ENCODE measurements at places on chromosomes 7 and 10.
A peak's percentile ranks its signal among the peaks of the same experiment; 100 is the strongest.

- no peak for DNase-seq
These were observed 73.9 kb upstream of the TNRC18 start for GRCh38 chr7:5497295-5498103.

DNA sequence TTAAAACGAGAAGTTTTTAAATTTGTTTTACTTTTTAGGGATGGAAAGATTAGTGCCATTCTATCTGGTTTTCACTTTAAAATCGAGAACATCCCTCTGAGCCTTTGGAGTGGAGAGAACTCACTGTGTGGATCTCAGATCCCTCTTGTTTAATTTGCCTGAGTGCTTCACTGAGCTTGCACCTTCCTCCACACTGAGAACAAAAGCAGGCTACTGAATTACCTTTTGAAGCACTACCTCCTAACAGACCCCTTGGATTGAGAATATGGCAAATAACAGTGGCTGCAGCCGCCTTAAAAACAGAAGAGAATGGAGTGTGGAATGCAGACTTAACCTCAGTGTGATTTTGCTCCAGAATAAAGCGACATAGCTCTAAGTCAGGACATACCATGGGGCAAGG, 204.7 kb downstream of the CNTNAP2 start:
- DNase-seq: no peak

- DNase-seq: no peak
These were observed 119.9 kb upstream of the DKK1 start for GRCh38 chr10:52194191-52194590.

DNA sequence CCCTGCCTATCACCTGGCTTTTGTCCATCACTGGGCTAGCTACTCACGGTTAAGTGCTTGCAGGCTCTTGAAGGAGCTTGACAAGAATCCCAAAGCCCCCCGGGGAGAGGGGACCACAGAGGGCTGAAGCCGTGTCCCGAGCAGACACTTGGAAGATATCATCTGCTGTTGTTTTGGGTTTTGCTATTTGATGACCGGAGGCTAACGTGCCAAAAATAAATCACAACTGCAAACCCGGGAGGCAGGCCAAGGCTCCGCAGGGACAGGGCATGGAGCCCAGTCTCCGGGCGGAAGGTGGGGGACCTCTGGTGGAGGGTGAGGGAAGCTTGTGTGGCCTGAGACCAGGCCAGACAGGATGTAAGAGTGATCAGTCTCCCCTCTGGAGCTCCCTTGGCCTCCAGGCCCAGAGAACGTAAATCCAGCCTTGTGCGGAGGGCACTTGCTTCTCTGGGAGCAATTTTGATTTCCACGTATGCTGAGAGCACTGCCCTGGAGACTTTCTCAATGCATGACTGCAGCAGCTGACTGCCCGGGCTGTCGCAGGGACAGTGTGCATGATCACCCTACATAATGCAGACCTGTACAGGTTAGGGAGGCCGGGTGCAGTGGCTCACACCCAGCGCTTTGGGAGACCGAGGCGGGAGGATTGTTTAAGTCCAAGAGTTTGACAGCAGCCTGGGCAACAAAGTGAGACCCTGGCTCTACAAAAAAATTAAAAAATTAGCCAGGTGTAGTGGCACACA, at the start of gene PHKG1:
TSS of gene PHKG1 (minus strand) at position 164 of the 743 bp plus-strand sequence. CDS start 4,011 bp downstream, outside the sequence.
- peak; percentile 82 for DNase-seq

- DNase-seq: no peak
These were observed 2.8 kb downstream of the SPRN start for GRCh38 chr10:133421336-133422222.

DNA sequence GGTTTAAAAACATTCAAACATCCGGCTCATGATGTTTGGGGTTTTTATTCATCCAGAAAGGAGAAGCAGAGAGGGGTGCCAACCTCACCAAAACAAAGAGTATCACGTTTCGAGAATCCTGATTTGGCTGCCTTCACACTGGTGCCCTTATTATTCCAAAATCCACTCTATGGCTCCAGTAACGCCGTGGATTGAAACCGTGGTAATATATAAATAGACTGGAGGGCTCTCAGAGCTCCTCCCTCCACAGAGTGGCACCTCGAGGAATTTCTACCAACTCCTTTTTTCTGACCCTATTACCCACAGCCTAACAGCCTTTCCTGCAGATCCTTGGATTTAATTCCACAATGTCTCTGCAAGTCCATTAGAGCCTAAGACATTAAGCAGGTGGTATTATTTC, 353.6 kb downstream of the CRPPA start:
- no peak for DNase-seq

DNA sequence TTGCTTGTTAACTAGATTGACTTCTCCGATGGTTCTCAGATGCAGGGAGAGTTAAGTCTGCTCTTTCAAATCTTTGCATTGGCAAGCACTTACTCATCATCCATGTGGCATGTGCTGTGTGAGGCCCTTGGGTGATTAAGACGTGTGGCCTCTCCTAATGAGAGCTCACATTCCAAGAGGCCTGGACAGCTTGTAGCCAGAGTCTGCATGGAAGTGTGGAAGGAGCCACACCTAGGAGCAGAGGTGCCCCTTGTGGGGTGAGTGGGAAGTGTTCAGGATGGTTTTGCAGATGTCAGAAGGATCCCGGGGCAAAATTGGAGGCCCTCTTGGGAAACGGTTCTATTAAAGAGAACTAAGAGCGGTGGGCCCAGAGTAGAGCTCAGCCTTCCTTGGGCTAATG, 225.9 kb downstream of the PAXIP1 start:
- peak; percentile 11 for DNase-seq

DNA sequence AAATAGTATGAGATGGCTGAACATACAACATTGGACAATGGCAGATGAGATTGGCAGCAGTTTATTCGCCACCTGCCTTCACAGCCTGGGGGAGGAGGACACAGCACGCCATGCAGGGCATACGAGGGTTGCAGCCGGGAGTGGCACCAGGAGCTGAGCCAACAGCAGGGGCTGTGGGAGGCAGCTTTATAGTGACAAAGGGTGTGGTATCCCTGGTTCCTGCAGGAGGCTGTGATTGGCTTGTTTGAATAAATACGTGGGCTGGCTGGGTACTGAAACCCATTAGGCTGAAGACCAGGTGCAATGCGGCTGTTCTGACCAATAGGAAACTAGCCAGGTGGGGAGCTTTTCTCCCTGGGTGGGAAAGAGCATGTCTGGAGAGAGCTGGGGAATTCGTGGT, 68.9 kb upstream of the LEP start:
- DNase-seq: no peak

- DNase-seq: peak; percentile 14
These were observed 147.2 kb upstream of the FAM171A1 start for GRCh38 chr10:15518250-15518649.

- DNase-seq: no peak
These were observed 34.0 kb downstream of the ANLN start for GRCh38 chr7:36423633-36424032.

GRCh38 chr10:81730891-81731290, 144.1 kb upstream of the NRG3 start:
- DNase-seq: no peak

DNA sequence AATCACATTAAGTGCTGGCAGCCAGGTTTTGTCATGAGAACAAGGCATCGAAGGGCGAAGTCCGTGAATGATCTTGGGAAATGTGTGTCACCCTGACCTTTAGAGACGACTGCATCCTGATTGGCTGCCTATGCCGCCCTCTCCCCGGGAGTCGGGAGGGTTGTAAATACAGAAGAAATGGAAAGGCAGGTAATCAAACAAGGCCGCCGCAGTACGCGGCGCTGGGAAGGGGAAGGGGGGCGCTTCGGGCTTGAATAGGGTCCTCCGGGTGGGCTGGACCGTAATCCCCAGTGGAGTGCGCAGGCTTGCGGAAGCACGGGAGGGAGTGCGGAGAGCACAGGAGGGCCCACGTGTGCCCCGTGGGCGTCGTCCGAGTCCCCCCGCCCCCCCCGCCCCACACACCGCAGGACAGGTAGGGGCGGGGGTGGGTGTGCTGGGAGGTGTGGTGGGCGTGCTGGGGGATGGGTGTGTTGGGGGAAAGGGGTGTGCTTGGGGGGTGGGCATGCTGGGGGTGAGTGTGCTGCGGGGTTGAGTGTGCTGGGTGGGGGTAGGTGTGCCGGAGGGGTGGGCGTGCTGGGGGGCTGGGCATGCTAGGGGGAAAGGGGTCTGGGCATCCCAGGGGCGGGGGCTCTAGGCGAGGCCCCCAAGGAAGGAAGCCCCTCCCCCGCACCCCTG, 169.4 kb downstream of the ARHGAP12 start:
- peak; percentile 54 for DNase-seq

- DNase-seq: peak; percentile 99
These were observed 481.5 kb upstream of the AKR1E2 start for GRCh38 chr10:4344492-4344994.

DNA sequence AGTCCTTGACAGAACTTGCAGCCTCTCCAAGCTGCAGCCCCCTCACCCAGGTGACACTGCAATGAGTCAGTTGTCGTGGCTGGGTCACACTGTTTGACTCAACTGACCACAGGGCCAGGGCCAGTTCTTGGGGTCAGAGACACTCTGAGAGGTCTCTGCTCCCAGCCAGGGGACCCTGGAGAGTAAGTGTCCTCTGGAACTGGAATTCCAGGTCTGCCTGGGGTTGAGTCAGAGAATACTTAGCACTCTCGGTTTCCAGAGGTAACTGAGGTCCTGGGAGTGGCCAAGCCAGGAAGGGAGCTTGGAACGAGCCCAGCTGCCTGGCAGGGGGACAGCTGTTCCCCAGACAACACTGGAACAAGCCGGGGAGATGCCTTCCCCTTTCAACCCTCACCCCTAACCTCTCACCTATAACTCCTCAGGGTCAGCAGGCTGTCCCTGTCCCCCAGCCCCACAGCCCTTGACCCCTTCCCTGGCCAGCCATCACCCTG, 2.2 kb upstream of the MYL10 start:
- no peak for DNase-seq

- no peak for DNase-seq
These were observed 22.3 kb upstream of the GAD2 start for GRCh38 chr10:26194275-26194674.

GRCh38 chr10:15211464-15211979, 43.0 kb upstream of the NMT2 start:
- peak; percentile 81 for DNase-seq

- peak; percentile 20 for DNase-seq
These were observed 389.0 kb upstream of the PODXL start for GRCh38 chr7:131945313-131945911.

DNA sequence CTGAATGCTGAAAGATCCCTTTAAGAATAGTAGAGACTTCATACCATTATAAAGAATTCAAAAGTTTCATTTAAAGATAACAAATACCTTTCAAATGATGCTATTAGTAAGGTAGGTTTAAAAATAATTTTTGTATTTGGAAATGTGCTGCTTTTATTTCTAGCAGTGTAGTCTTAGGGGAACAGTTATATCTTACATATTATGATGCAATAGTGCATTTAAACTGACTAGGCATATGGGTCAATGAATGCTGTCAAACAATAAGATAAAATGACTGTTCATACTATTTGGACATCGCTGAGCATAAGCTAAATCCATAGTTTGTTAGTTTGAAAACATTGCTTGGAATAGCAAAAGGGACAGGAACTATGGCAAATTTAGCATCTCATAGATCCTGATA, 354.8 kb upstream of the SEMA3A start:
- no peak for DNase-seq

DNA sequence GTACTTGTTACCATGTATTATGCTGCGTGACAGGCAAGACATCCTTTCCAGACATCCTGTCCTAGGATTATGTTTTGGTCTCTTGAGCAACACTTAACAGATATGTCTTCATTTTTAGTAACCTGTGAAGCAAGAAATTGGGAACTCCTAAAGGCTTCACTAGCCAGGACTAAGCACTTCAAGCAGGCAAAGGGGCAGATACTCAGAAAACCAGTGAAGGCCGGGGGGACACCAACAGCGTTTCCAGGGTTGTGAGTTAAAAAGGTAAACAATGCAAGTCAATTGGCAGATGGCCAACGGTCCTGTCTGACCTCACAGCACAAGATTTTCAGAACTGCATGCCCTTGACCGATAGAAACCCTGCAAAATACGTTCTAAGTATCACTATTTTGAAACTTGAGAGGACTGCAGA, 77.6 kb upstream of the SFMBT2 start:
- DNase-seq: peak; percentile 64

GRCh38 chr10:79185796-79186374, 117.1 kb downstream of the ZMIZ1 start:
- no peak for DNase-seq

- no peak for DNase-seq
These were observed 79.1 kb downstream of the LARP4B start for GRCh38 chr10:852386-852785.

DNA sequence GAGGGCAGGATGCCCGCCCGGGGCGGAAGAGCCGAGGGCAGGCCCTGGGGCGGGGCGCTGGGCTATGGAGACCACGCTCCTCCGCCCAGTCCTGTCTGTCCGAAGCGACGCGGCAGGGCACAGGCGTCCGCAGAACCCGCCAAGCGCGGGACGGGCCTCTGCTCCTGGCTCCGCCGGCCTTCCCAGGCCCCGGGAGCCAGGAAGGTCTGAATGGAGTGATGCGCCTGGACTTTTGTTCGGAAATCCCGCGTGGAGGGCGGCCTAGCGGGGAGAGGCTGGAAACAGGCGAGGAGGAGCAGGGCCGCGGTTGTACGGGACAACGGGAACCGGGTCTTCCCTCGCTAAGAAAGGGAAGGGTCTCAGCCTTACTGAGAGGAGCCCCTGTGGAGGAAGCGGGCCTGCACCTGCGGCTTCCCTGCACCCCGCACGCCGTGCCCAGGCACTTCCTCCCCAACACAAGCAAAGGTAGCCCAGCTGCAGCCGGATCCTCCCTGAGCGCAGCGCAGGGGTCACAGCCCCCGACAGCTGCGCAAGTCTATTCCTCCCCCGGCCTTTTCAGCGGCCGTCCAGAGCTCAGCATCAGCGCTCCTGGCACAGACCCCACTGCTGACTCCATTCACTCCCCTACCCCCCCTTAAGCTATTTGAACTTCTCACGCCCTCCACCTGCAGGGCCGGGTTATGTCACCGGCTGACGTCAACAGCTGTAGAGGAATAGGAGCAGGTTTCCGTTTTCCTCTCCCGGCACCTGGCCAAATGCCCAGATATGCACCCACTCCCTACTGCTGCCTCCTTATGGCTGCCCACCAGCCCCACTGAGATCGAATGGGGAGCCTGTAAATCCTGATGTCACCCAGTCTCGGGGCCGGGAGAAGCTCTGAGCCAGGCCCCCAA, 143.2 kb upstream of the RET start:
- DNase-seq: peak; percentile 11

DNA sequence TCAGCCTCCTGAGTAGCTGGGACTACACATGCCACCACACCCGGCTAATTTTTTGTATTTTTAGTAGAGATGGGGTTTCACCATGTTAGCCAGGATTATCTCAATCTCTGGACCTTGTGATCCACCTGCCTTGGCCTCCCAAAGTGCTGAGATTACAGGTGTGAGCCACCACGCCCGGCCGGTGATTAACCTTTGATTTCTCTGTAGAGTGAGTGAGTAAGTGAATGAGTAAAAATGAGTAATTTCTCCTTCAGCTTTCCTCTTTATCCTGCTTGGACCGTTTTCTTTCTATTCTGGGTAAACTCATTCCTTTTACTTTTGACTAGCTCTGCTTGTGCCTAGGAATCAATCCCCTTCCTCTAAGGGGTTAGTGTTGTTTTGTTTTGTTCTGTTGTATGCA, 36.8 kb downstream of the ST7 start:
- no peak for DNase-seq

Data from iris pigment epithelial cell (primary cell).